Activated CD8-positive, alpha-beta memory T cell treated with anti-CD3 and anti-CD28 coated beads, Interleukin-2, amount 50 U/mL, for 4 hours (primary cell): ENCODE measurements at places on chromosomes 1 and 21.

DNA sequence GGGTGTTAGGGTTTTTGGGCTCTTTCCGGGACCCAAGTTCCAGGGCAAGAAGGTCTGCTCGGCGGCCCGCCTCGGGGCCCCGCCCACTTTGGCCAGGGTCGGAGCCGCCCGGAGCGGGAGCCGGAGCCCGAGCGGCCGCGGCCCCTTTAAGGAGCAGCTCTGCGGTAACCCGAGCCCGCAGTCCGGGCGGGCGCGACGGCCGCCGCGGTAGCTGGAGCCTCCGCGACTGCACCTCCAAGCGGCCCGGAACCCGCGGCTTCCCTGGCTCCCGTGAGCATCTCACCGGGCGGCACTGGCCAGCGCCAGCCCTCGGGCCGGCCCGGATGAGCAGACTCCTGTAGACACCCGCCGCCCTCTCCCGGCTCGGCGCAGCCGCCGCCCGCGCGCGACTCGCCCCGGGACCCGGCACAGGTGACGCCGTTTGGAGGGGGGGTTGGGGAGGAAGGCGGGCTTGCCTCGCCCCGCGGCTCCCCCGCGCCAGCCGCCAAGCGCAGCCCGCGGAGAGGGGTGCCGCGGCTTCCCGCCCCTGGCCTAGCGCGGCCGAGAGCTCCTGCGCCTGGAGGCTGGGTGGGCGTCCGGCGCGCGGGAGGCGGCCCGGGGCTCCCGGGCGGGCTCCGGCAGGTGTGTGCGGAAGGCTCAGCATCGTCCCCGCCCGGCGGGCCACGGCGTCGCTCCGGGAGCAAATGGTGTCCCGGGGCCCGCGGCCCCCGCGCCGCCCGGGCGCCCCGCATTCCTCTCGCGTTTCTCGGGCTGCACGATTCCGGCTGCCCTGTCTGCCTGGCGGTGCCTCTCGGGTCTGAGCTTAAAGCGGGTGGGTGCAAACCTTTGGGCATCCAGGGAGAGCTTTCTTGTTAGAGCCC lies at the start of gene TLCD4:
TSS of gene TLCD4 (plus strand) at position 149 of the 860 bp plus-strand sequence. CDS start 26,547 bp downstream, outside the sequence.
- peak; percentile 52 for DNase-seq

GRCh38 chr1:45033356-45033755 lies 21.3 kb downstream of the UROD start:
- DNase-seq = no peak

- no peak for DNase-seq
These were observed 41.2 kb downstream of the SLC25A24 start for GRCh38 chr1:108158893-108159453.

DNA sequence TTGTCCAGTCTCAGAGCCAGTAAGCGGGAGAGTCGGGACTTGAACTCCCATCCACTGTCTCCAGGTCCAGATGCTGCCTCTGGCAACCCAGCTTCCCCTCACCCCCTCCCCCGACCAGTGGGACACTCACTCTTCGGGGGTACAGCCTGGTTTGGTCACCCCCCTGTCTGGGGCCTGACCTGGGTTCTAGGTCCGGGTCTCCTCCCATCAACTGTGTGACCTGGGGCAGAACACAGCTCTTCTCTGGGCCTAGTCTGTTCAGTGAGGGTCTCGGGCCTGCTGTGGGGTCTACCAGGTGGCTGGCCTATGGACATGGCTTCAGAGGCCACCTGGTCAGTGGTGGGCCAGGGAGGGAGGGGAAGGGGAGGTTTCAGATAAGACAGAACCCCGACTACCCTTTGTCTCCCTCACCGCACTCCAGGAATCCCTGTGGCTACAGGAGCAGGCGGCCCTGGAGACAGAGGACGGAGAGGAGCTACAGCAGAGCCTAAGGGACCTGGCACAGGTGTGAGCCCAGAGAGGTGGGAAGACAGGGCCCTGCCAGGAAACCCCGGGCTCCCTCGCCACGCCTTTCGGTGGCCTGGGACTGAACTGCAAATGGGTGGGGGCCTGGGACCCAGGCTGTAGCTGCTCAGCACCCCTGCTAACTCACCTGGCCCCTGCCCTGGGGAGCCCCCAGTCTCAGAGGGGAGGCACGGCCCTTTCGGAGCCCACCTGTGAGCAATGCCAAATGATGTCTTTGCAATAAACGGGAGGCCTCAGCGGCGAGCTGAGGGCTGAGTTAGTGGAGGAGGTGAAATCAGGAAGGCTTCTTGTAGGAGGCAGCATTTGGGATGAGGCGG lies 4.1 kb upstream of the NBPF3 start:
- DNase-seq = no peak
